ENCODE measurements at places on chromosomes 6 and 20.

DNA sequence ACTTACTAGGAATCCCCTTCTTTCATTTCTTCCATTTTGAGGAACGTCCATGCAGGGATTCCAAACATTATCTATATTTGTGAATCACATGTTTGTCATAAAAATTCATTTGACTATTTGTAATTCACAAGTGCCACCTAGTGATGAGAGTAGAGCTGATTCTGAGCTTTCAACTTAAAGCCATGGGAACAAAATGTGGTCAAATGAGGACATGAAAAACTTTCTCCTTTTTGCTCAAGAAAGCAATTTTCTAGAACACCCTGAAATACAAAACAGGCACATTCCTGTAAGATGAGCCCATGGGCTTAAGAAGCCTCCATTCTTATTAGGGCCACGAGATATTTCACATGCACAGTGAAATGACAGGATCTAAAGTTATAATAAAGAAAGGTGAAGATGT lies 12.3 kb downstream of the MAP3K7 start:
- no peak for DNase-seq

DNA sequence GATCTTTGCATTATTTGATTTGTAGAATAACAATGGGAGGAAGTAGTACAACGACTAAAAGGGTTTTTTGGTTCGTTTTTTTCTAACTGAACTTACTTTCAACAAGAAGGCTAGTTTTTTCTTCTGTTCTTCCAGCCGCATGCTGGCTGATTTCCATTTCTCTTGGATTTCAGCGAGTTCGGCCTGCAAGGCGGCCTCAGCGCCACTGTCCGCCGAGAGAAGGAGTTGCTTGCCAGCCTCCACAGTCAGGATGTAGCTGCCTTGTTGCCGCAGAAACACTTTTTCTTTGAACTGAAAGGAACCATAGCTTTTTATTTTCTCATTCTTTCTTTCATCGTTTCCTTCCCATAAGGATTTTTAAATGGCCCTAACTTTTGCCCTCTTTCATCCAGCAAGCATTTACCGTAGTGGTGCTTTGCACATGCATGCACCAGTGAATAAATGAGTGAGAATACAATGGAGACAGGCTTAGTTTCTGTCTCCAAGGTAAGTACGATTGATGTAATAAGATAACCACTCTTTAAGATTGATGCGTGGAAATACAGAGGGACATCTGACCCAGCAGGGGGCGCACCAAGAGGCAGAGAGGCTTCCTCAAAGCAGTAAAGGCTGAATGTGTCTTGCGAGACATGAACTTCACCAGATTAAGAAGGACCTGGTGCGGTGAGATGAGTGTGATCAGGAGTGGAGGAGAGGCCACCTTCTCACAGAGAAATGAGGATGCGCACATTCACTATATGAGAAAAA lies 398.8 kb downstream of the ESR1 start:
- DNase-seq: no peak

- no peak for DNase-seq
These were observed 278.8 kb downstream of the HDGFL1 start for GRCh38 chr6:22848121-22848520.

- DNase-seq: no peak
These were observed 199.0 kb downstream of the JARID2 start for GRCh38 chr6:15444881-15445280.

GRCh38 chr20:64264091-64264490 lies 8.5 kb downstream of the PCMTD2 start:
- DNase-seq: no peak
